Kidney epithelial cell (primary cell): ENCODE measurements at places on chromosomes 12 and 14. TPM values are rescaled to one million over a fixed set of nuclear protein-coding genes. Genes with fewer than 3 reads are reported as not detected.

- no peak for DNase-seq
Observed at GRCh38 chr14:52052288-52052943, 16.4 kb downstream of the NID2 start.

The RASAL1 gene
- total RNA-seq: 1.1 and 1.8 TPM in 2 replicates

The ZC3H14 gene
- 59.9 and 71.1 TPM in 2 replicates for total RNA-seq

The HOMEZ gene
- 11.9 and 24.3 TPM in 2 replicates for total RNA-seq

DNA sequence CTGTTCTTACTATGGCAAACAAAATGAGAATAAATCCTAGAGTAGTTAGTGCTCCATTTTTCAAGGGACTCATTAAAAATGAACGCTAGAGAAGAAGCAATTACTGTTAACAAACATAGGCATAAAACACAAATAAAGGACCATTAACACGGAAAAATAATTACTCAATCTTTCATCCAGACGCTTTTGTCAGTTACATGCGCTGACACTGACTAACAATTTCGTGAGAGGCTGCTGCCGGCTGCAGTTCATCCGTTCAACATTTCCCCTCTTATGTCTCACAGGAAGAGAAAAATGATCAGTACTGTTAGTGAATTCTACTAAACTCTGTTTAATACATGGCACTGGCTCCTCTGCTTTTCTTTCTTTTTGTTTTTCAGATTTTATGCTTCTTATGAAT is 472.7 kb upstream of the FLRT2 start:
- no peak for DNase-seq

The TAS2R43 gene
- not detected in 2 replicates for total RNA-seq

- DNase-seq: no peak
Observed at GRCh38 chr12:72297666-72298065, 25.5 kb downstream of the TRHDE start.

- no peak for DNase-seq
Observed at GRCh38 chr14:97138801-97139200, 341.6 kb downstream of the VRK1 start.

- no peak for DNase-seq
Observed at GRCh38 chr12:49236423-49236822, 28.5 kb upstream of the TUBA1C start.

DNA sequence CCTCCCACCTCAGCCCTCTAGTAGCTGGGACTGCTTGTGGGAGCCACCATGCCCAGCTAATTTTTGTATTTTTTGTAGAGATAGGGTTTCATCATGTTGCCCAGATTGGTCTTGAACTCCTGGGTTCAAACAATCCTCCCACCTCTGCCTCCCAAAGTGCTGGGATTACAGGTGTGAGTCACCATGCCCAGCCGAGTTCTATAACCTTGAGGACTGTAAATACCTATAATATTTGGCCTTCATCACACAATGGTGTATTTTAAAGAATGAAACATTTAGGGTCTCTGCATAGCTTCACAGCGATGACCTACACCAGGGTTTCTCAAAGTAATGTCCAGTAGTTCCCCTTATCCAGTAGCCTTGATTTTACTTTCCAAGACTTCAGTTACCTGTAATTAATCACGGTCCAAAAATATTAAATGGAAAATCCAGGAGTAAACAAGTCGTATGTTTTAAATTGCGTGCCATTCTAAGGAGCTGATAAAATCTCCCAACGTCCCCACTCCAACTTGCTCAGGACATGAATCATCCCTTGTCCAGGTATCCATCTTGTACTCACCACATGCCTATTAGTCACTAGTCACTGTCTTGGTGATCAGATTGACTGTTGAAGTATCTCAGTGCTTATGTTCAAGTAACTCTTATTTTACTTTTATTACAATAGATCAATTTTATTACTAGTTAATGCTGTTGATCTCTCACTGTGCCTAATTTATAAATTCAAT is 368.2 kb downstream of the BTG1 start:
- DNase-seq: peak; percentile 66

The OR4K15 gene
- total RNA-seq: not detected in 2 replicates

The PITPNM2 gene
- total RNA-seq: 5.2 and 5.7 TPM in 2 replicates

DNA sequence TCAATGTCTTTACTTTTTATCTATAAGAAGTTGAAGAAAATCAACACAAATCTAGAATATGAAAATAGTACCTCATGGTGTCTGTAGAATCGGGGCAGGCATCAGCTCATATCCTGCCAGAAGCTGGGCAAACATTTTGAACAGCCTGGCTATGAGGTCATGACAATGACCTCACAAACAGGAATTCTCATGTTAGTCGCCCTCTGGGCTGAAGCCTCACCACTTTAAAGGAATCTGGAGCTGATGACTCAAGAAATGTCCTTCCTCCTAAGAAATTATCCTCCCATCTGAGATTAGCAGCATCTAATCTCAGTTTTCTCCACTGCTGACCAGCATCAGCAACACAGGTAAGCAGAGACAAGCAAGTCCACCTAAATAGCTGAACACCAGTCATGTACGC is 27.1 kb downstream of the CLIP1 start:
- peak; percentile 38 for DNase-seq

DNA sequence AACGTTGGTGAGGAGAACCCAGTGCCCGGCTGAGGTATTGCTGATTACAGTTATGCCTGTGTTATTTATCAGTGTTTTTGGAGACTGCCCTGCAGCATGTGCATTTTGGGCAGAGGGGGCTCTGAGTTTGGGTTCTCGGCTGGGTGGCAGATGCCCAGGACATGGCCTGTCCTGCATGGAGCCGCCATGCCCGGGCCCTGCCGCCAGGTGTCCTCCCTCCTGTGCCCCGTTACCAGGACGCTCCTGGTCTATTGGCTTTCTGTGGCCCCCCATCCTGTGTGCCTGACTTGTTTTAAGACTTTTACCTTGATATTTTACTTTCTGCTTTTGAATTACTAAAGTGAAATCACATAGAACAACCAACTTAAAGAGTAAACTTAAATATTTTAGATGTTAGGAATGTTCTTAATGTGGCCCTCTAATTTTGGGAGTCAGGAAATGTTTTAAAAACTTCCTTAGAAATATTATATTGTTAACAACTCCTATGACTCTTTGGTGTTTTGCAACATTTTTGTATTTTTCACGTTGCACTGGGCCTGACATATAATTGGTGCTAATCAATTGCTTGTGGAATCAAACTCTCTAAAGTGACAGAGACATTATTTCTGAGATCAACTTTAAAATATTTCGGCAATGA is 51.8 kb downstream of the PRIMA1 start:
- no peak for DNase-seq

DNA sequence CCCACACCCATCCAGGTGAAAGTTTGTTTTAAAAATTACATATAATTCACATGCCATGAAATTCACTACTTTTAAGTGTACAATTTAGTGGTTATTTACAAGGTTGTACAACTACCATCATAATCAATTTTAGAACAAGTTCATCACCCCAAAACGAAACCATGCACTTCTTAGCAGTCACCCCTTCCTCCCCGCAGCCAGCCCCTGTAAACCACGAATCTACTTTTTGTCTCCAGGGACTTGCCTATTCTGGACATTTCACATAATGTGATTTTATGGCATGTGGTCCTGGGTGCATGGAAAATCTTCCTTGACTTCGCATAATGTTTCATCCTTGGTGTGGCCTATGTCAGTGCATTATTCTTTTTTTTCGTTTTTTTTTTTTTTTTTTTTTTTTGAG is 19.2 kb upstream of the TRAF3 start:
- no peak for DNase-seq

DNA sequence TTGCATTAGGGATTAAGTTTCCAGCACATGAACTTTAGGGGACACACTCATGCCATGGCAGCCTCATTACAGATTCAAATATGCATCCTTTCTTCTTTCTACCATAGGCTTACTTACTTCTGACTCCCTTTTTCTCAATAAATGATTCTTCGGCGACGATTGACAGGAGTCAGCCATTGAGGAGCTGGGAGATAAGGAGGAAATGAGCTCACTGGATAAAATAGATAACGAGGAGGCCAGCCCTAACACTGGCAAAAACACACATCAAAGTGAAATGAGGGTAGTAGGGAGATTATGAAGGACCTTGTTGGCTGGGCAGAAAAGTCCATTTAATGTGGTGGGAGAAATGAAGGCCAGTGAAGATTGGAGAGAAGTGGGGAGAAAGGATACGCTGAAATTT is 172.2 kb downstream of the SLC41A2 start:
- no peak for DNase-seq

The EML1 gene
- total RNA-seq: 6.4 and 11.6 TPM in 2 replicates
